ENCODE measurements at places on chromosomes 11 and 22. TPM values are rescaled to one million over a fixed set of nuclear protein-coding genes. Genes with fewer than 3 reads are reported as not detected.

The EXPH5 gene
- total RNA-seq = 1.3 TPM

The KRTAP5-4 gene
- total RNA-seq = not detected

The DKK3 gene
- 138 TPM for total RNA-seq

The C11orf91 gene
- 2.2 TPM for total RNA-seq

The RAG1 gene
- total RNA-seq = 1.1 TPM

The AMPD3 gene
- 6.9 TPM for total RNA-seq

The MS4A3 gene
- total RNA-seq = not detected

The XRRA1 gene
- total RNA-seq = 6.9 TPM

The GPHA2 gene
- total RNA-seq = not detected

The OR8D1 gene
- total RNA-seq = not detected

The DSCAML1 gene
- total RNA-seq = 1.2 TPM

The RBX1 gene
- total RNA-seq = 56.3 TPM

The CCDC34 gene
- 2.8 TPM for total RNA-seq

The STIM1 gene
- total RNA-seq = 81.7 TPM

The YWHAH gene
- total RNA-seq = 833 TPM

The TCN1 gene
- total RNA-seq = not detected

The TOB2 gene
- total RNA-seq = 36.8 TPM

The OR52E8 gene
- total RNA-seq = not detected

The CENPM gene
- total RNA-seq = not detected

The NXPE1 gene
- not detected for total RNA-seq
